Esophagus muscularis mucosa (tissue), 4 donors: ENCODE measurements at places on chromosomes 2 and 18. TPM values are rescaled to one million over a fixed set of nuclear protein-coding genes. Genes with fewer than 3 reads are reported as not detected.

GRCh38 chr2:104857262-104858005 is 3.5 kb downstream of the POU3F3 start:
- H3K27me3 ChIP-seq, result no peaks in the 10 kb centered on the region
- H3K36me3 ChIP-seq, result no peaks in the 10 kb centered on the region
- H3K27ac ChIP-seq, result no peak overlapping the region
- H3K4me1 ChIP-seq, result peaks cover 31% of the 10 kb centered on the region
- DNase-seq, result no peak

DNA sequence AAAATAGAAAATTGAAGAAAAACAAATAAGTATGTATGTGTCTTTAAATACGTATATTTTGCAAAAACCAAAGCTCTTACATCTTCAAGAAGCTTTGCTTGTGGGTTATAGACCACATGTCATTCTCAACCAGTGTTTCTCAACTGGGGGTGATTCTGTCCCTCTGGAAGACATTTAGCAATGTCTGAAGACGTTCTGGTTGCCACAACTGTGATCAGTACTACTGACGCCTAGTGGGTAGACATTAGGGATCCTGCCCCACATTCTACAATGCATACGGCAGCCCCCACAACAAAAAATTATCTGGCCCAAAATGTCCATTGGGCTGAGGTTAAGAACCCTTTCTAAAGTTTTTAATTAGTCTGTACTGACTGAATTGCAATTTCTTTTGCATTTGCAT is 48.4 kb downstream of the UNC50 start:
- H3K4me3 ChIP-seq, result no peak overlapping the region
- H3K27me3 ChIP-seq, result no peaks in the 10 kb centered on the region
- DNase-seq, result no peak
- no peaks in the 10 kb centered on the region for H3K36me3 ChIP-seq
- no peaks in the 10 kb centered on the region for H3K4me1 ChIP-seq

- peak overlapping the region; percentile 76 for H3K27ac ChIP-seq
- H3K4me3 ChIP-seq, result peak overlapping the region; percentile 50
- H3K27me3 ChIP-seq, result no peaks in the 10 kb centered on the region
- peaks cover 11% of the 10 kb centered on the region for H3K4me1 ChIP-seq
- no peak for DNase-seq
Measured at GRCh38 chr2:3651691-3652648, 6.0 kb upstream of the ALLC start.

DNA sequence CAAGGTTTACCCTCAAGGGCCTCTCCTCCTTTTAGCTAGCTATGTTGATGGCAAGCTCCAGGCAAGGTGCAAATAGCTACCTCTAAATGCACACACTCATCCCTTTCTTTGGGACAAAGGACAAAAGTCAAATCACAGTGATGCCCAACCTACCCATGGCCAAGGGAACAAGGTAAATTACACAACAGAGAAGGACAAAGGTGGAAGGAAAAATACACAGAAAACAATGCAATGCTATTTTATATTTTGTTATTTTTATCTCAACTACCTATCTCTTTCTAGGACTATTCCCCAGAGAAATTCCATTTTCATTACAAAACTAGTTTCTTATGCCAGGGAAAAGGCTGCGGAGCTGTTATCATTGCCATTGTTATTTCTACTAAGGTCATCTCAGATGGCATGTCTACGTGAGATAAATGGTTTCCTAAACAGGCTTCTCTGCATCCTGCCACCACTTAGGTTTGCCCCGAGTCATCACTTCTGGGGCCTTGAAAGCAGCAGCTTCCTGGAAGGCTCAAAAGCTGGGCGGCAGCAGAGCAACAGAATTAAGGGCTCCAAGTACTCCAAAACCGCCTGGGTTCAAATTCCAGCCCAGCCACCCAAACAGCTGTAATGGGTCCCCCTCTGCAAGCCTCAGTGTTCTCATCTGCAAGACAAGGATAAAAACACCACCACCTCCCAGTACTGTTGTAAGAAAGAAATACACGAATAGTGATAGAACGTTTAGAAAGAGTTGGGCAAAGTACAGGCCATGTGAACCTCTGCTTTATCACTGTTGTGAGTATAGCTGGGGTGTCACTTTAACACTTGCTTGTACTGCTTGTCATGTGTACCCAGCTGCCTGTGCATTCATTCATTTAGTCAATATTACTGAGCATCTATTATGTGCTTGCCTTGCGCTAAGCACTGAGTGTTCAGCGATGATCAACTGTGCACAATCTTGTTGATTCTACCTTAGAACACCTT is 20.9 kb downstream of the BCL2 start:
- peak overlapping the region; percentile 61 for H3K27ac ChIP-seq
- H3K27me3 ChIP-seq, result no peaks in the 10 kb centered on the region
- no peak for DNase-seq
- H3K36me3 ChIP-seq, result no peaks in the 10 kb centered on the region
- H3K4me1 ChIP-seq, result peaks cover 72% of the 10 kb centered on the region

GRCh38 chr2:123512547-123512946 is 512.5 kb upstream of the CNTNAP5 start:
- no peaks in the 10 kb centered on the region for H3K27me3 ChIP-seq
- no peaks in the 10 kb centered on the region for H3K36me3 ChIP-seq
- H3K4me1 ChIP-seq, result no peaks in the 10 kb centered on the region
- no peak overlapping the region for H3K27ac ChIP-seq
- no peak overlapping the region for H3K4me3 ChIP-seq

DNA sequence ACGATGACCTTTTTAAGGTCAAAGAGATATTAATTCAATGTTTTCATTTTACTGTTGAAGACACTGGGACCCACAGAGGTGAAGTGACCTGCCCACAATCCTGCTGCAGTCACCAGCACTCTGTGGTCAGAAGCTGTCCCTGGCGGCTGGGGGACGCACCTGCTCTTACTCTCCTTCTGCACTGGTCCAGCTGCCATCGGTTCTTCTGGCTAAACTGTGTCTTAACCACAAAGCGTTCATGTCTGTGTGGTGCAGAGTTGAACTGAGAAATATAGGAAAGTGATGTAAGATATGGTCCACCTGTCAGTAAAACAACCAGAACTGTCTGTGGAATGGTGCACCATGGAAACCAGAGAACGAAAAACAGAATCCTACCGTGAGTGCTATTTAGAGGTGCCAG is 44.9 kb upstream of the SMIM21 start:
- H3K4me1 ChIP-seq, result peaks cover 6% of the 10 kb centered on the region
- DNase-seq, result no peak
- no peaks in the 10 kb centered on the region for H3K36me3 ChIP-seq
- H3K27me3 ChIP-seq, result no peaks in the 10 kb centered on the region

DNA sequence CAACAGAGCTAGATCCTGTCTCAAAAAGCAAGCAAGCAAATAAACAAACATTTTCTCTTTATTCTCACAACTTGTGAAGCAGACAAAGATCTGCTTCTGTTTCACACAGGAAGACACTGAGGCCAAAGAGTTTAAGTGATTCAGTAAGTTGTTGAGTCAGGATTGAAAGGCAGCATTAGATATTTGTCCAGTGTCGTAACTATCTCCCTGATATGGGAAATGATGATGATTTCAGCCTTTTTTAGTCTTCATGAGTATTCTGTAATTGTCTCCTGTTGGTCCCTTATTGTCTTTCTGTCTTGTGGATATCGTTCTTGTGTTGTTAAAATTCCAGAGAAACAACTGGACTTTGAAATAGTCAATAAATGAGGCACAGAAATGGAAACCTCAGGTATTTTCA is 59.6 kb downstream of the GATA6 start:
- no peak overlapping the region for H3K27ac ChIP-seq
- no peaks in the 10 kb centered on the region for H3K27me3 ChIP-seq
- no peaks in the 10 kb centered on the region for H3K4me1 ChIP-seq
- no peak for DNase-seq
- no peak overlapping the region for H3K4me3 ChIP-seq

DNA sequence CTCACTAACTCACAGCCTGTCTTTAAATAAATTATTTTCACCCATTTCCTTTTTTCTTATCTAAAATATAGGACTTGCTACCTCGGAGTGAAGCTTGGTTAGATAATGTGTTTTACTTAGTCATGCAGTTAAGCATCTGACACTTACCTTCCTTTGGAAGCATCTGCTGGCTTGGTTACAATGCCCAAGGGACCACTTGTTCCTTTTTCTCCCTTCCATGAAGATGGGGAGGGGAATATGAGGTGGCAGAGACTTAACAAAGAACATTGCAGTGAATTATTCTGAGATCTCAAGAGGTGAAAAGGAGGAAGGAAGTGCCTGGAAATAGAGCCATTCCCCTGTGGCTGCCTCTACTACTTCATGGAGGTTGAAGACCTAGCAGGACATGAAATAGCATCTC is 145.4 kb upstream of the FOSL2 start:
- H3K36me3 ChIP-seq, result peaks cover 4% of the 10 kb centered on the region
- DNase-seq, result no peak
- H3K27ac ChIP-seq, result no peak overlapping the region
- peaks cover 13% of the 10 kb centered on the region for H3K4me1 ChIP-seq

- no peak for DNase-seq
- H3K27ac ChIP-seq, result no peak overlapping the region
- no peaks in the 10 kb centered on the region for H3K4me1 ChIP-seq
- H3K4me3 ChIP-seq, result no peak overlapping the region
- no peaks in the 10 kb centered on the region for H3K27me3 ChIP-seq
- H3K36me3 ChIP-seq, result peaks cover 71% of the 10 kb centered on the region
Measured at GRCh38 chr2:121375621-121376159, 90.7 kb upstream of the TFCP2L1 start.

DNA sequence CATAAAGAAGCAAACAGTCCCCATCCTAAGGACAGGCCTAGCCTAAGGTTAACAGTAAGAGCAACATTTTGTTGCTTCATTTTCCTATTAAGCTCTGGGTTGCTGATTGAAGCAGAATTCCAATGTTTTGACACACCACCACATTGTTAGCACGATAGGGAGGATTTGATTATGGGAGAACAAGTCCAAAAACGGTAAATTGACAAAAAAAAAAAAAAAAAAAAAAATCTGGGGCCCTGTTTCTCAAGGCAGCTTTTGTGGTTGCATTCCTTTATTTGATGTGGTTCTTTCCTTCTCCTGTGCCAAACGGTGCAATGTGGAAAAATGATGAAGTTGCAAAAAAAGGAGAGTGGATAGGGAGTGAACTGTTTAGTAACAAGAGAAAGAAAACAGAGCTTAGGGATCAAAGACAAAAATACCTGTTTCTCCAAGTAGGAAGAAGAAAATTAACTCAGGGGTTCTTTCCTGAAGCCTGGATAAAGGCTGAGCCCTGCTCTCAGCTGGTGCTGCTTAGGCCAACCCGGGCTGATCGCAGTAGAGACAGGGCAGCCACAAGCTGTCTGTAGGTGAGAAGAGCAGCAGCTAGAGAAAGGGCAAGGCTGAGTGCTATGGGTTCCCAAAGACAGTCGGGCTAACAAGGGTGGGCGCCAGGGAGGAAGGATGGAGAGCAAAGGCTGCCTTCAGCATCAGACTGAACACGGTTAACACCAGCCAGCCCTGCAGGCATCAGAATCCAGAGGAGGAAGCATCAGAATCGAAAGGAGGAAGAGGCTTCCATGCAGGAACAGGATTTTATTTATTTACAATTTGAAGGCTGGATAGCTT is 167.8 kb upstream of the FOSL2 start:
- DNase-seq, result no peak
- no peaks in the 10 kb centered on the region for H3K4me1 ChIP-seq
- no peaks in the 10 kb centered on the region for H3K36me3 ChIP-seq
- no peaks in the 10 kb centered on the region for H3K27me3 ChIP-seq

DNA sequence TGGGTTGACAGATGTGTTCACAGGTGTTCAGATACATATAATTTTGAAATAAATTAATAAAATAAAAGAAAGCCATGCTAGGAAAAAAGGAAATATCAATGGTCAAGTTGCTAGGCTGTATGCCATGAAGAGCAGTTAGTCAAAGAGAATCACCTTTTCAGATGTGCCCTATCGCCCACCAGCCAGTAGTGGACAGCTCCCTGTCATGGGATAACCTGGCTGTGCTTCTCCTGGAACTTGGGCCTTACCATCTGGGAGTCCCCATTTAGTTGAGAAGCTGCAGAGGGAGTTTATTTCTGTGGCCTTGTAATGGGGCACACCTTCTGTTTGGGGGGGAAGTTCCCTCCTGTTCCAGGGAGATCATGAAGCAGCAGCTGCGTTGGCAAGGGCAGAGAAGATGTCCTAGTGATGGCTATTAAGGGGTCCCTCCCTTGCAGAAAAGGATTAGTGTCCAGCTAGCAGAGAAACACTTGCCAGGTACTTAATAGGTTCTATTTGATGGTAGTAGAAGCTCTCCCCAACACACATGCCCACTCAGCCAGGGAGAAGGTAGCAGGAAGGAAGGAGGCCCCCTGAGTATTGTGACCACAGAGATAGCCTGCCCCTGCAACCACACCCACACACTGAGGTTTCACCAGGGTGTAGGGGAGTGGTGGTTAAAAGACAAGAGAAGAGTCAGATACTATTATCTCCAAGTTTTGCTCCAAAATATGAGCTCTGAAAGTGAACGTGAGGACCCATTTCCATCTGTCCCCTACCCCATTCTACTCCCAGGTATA is 117.7 kb downstream of the B3GNT2 start:
- peaks cover 12% of the 10 kb centered on the region for H3K4me1 ChIP-seq
- DNase-seq, result no peak
- H3K27me3 ChIP-seq, result no peaks in the 10 kb centered on the region
- no peak overlapping the region for H3K27ac ChIP-seq
- H3K4me3 ChIP-seq, result no peak overlapping the region

GRCh38 chr2:18771212-18771611 is 181.8 kb upstream of the NT5C1B start:
- no peaks in the 10 kb centered on the region for H3K4me1 ChIP-seq
- no peaks in the 10 kb centered on the region for H3K27me3 ChIP-seq
- no peaks in the 10 kb centered on the region for H3K36me3 ChIP-seq
- no peak for DNase-seq
- H3K4me3 ChIP-seq, result no peak overlapping the region

GRCh38 chr18:12686100-12686499 is 16.4 kb downstream of the CEP76 start:
- H3K27me3 ChIP-seq, result no peaks in the 10 kb centered on the region
- H3K4me1 ChIP-seq, result no peaks in the 10 kb centered on the region
- H3K27ac ChIP-seq, result no peak overlapping the region
- no peak overlapping the region for H3K4me3 ChIP-seq
- peaks cover 62% of the 10 kb centered on the region for H3K36me3 ChIP-seq

STON1 gene
- total RNA-seq, result 170 TPM

IL1F10 gene
- not detected for total RNA-seq

SLC16A14 gene
- 1.7 TPM for total RNA-seq

WDCP gene
- 9.1 TPM for total RNA-seq

SLC5A7 gene
- total RNA-seq, result 2.3 TPM

GALR1 gene
- total RNA-seq, result 0.26 TPM

DCDC2C gene
- not detected for total RNA-seq

SOX11 gene
- 0.50 TPM for total RNA-seq

SCYGR4 gene
- total RNA-seq, result not detected

SCN9A gene
- 6.2 TPM for total RNA-seq
